ENCODE measurements at places on chromosomes 12 and 14.

- no peak for ATAC-seq
Observed at GRCh38 chr12:115611477-115611876, 666.0 kb downstream of the MED13L start.

GRCh38 chr14:99925471-99925870 lies 132.3 kb downstream of the EML1 start:
- no peak for ATAC-seq

GRCh38 chr12:26627335-26627734 lies 205.7 kb downstream of the ITPR2 start:
- ATAC-seq = no peak

DNA sequence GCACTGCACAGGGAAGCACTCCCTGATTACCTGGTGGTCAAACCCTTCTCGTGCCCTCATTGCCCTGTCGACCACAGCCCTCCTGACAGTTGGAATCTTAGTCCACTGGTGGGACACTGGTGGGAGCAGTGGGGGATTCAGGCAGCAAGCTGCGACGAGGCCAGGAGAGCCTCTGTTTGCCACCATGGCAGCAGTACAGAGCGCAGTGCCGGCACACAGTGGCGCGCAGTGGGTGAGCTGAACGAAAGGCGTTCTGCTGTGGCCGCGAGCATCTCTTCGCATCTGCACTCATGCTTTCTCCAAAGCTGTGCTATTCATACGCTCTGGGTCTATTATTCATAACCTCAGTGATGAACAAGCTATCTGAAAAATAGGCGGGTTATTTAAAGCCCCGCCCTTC lies 14.3 kb downstream of the RFLNA start:
- no peak for ATAC-seq

GRCh38 chr12:67928621-67929383 lies 60.4 kb upstream of the IFNG-AS1 start:
- ATAC-seq = no peak

GRCh38 chr14:31770271-31770670 lies 209.1 kb downstream of the NUBPL start:
- ATAC-seq = no peak

DNA sequence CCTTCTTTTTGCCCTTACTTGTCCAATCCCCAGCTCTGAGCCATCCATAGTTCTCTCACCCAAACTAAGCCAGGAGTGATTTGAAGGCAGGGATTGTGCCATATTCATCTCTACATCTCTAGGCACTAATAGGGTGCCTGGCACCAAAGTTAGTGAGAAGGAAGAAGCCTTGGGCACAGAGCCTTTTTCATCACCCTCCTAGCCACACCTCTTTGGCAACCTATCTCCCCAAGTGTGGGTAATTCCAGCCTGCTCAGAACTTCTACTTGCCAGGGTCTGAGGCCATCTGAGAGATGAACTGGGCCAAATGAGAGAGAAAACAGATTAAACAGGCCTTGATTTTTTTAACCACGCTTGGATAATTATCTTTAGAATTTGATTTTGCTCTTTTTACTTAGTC lies 61.3 kb downstream of the PHLDA1 start:
- no peak for ATAC-seq

DNA sequence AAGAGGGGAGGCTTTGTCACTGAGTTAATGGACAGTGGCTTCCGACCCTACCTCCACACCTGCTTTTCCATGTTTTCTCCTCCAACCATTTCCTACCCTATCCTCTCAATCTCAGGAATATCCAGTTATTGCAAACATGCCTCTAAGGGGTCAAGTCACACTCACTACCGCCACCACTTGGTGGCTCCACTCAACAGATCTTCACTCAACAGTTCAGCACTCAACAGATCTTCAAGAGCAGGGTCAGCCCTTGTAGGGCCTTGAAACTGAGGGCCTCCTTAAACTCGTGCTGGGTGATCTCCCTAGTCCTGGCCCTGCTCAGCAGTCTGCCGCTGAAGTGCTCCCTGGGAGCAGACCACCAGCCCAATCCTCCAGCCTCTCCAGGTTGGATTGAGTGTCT lies 14.2 kb downstream of the ZNF641 start:
- ATAC-seq = no peak

DNA sequence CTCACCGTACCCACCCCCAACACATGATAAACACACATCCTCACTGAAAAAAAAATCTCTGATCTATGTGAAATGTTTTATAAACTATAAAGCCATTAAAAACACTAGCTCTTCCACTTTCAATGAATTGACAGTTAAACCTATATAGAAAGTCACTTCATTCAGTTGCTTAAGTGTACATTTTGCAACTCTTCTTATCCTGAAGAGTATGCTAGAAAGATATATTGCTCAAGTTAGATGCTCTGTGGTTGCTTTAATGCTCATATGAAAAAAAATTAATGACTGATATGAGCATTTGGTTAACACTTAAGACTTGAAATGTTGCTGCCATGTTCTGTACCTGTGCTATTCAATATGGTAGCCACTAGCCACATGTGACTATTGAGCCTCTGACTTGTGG lies 21.0 kb upstream of the MIA2 start:
- ATAC-seq = no peak

DNA sequence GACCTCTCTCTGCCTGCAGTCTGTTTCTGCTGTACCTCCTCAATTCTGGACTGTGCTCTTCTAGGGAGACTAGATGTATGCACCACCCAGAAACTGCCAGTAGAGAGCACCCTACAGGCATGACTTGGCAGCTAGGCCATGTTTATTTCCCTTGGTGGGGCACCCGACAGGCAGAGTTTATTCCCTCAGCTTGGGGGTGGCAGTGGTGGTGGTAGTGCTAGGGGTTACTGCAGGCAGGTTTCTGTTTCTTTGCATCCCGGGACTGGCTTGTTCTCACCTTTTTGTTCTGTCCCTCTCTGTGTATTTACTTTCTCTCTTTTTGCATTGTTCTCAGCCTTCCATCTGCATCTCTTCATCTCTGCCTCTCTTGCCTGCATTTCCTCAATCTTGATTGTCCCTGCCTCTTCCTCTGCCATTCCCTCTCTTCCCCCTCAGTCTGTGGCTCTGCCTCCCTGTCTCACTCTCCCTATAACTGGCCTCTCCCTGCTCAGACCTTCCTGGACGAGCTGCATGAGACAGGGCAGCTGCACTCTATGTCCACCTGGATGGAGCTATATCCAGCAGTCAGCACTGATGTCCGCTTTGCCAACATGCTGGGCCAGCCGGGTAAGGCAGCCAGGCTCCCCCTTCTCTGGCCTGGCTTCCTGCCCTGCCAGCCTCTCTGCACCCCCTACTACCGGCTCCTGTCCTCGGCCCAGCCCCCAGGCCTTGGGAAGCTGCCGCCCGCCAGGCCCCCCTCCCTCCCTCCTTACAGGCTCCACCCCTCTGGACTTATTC lies 13.8 kb downstream of the PRPF40B start:
- peak; percentile 86 for ATAC-seq

DNA sequence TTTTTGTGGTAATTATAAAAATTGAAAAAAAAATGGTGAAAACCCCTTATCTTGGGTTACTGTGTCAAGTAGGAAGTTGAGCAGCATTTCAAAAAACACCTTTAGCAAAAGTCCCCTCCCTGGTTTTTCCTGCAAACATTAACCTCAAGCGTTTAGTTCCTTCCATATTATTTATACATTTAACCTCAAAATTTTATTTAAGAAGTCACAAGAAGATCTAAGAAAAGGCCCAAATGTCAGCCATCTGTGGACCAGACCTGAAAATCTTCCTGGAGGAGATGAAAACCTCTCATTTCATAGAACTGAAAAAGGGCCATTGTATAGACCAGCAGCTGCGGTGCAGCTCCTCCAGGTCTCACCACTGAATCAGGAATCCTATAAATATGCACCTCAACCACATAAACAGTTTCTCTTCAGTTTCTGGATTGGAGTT lies 40.4 kb upstream of the BTG1 start:
- ATAC-seq = peak; percentile 30
